A549 (cell line): ENCODE measurements at places on chromosomes 5 and 9.

- DNase-seq, result no peak
Observed at GRCh38 chr5:95668216-95668615, 14.6 kb downstream of the SPATA9 start.

- DNase-seq, result no peak
Observed at GRCh38 chr9:106954974-106955850, 92.2 kb downstream of the ZNF462 start.

DNA sequence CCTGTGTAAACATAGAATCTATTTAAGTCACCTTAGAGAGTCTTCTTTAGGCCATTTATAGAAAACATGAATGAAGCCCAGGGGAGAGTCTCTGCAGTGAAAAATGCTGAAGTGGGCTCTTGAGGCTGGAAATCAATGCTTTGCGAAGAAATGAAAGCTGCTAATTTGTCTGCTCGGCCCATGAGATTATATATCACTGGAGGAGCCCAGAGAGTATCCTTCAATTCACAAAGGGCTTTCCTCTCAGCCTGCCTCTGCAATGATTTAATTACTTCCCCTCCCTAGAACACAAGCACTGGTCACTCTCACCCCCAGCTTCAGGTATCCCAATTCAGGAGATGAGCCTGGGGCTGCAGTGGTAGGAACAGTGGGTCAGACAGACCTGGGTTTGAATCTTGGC lies 8.2 kb upstream of the DRD1 start:
- DNase-seq, result no peak

- no peak for DNase-seq
Observed at GRCh38 chr5:143790457-143791112, 21.4 kb upstream of the HMHB1 start.

DNA sequence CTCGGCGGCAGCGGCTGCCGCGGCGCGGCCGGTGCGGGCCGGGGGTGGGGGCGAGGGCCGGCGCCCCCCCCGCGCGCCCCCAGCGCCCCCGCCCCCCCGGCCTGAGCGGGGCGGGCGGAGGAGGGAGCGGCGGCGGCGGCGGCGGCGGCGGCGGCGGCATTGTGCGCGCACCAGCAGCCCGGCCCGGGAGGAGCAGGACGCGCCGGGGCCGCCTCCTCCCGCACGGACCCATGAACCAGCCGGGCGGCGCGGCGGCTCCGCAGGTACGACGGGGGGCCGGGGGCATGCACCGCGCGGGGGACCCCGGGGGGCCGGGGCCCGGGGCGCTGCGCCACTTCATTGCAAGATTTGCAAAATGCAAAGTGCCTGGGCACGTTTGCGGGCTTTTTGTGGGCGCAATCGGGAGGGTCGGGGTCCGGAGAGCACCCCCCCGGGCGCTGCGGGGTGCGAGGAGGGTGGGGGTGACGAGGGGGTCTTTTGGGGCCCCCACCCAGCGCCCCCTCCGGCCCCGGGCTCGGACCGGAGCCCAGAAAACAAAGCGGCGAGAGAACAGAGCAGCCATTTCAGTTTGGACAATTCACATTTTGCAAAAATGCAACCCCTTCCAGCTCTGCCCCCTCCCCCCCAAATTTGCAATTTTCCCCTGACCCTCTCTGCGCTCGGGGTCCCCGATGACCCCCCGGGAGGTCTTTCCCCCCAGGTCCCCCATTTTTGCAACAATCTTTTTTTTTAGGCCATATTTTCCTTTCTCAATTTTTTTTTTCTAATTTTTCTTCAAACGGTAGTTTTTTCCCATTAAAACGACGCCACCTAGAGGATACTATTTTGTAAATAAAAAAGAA lies at the start of gene ZNF618:
ZNF618 (plus strand) TSS at position 159 of the 842 bp plus-strand sequence; CDS start at position 231, 72 bp downstream.
- peak; percentile 29 for DNase-seq

DNA sequence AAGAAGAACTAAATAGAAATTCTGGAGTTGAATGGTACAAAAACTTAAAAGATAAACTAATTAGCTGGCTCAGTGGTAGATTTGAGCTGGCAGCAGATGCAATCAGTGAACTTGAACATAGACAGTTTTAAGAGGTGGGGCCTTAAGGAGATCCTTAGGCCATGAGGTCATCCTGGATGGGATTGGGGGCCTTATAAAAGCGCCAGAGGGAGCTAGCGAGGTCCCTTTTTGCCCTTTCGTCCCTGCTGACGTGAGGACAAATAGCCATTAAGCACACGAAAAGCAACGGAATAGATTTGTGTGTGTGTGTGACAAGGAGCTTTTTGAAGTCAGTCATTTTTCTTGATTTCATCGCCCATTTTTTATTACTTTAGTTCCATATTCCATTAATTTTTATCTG lies 83.3 kb downstream of the ZNF354C start:
- no peak for DNase-seq

DNA sequence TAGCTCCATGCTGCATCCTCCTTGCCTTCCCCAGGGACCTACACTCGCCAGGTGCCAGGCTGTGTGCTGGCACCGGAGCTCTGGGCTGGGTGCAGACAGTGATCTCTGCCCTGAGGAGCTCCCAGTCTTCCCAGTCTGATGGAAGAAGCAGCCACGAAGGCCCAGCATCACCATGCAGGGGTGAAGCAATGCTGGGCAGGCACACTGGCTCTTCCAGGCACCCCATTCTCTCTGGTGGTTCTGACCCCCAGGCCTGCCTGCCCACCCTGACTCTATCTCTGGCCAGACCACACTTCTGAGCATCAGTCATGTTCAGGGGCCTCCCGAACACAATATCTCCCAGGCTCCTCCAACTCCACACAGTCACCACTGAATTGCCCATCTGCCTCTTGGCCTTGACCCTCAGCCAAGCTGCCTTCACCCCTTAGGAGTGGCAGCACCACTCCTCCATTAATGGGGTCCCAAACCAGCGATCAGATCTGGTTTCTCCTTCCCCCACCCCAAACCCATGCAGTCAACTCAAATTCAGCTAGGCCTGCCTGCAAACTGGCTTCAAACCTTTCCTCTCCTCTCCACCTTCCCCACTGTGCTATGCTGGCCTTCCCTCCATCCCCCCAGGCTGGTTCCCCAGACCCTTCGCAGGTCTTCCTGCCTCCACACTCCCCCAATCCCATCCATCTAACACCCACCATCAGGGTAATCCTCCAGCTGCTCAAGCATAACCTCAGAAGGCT lies 102.7 kb upstream of the MVB12B start:
- no peak for DNase-seq

- no peak for DNase-seq
Observed at GRCh38 chr5:94347130-94347529, 271.3 kb downstream of the KIAA0825 start.

DNA sequence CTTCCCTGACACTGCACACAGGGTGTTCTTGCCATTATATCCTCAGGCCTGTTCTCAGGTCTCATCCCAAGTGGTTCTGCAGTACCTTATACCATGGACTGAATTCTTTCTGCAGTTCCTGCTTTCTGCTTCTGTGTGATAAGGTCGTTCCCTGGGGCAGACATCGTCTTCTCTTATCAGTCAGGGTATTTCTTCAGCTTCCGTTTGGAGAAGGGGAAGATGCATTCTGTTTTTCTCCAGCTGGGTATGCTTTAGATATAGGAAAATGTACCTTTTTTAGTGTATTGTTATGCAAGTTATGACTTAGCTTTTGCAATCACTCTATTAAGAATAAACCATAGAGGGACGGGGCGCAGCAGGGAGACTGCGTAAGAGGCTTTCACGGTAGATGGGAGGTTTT lies 31.1 kb downstream of the RALGPS1 start:
- no peak for DNase-seq

- no peak for DNase-seq
Observed at GRCh38 chr9:89466451-89467277, 31.2 kb downstream of the SEMA4D start.

DNA sequence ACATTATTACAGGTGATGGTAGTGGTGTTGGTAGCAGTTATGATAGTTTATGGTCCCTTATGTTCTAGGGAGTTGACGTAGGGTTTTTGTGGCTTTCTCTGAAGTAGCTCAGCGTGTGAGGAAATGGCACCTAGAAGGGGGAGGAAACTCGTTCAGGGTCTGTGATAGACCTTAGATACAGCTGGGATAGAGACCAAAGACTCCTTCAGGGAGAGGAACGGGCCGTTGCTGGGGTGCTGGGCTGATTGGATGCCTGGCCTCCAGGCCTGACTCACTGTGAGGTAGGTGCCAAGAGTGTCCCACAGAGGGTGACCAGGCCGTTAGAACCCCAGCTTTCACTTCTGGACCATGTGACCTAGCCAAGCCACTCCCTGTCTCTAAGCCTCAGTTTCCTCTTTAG lies 96.6 kb downstream of the DAB2IP start:
- no peak for DNase-seq

- no peak for DNase-seq
Observed at GRCh38 chr5:64315778-64316177, 150.1 kb downstream of the RNF180 start.

- no peak for DNase-seq
Observed at GRCh38 chr9:76642701-76643209, 121.5 kb upstream of the PCA3 start.

GRCh38 chr9:6096821-6097220 lies 81.4 kb upstream of the RANBP6 start:
- DNase-seq, result no peak

DNA sequence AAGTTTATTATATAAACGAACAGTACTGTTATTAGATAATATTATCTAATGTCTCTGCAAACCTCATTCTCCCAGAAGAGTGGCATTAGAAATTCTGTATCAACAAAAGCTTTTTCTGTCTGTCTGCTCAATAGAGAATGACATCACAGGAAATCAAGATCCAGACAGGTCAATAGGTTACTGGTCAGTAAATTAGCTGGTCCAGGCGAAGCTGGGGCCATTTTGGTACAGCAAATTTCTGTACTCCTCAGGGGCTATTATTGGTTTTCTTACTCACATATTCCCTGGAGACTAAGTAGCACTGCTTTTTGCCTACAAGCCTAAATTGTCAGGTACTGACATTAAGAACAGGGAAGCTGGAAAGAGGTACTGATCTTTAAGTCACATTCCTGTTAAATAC lies 80.5 kb downstream of the PLPP1 start:
- no peak for DNase-seq

DNA sequence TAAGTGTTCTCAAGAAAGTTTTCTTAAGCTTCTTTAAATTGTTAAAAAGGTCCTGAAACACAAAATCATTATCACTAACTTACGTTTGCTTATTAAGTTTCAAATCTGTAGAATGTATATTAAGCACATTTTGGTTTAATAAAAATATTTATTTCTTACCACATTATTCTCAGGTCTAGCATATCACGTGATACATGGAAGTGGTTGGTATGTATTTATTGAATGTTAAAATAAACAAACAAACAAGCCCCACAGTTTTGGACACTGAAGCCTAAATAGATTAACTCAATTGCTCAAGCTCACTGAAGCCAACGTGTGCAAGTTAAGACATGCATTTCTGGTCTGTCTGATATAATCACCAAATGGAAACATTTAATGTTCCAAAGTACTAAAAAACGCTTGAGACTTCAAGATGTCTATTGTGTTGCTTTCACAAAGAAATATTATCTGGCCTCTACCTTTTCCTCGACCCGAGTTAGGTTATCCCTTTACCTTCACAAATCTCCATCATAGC lies 1136.9 kb downstream of the TAF11L14 start:
- DNase-seq, result no peak

- no peak for DNase-seq
Observed at GRCh38 chr9:129762985-129763926, 10.4 kb upstream of the PTGES start.

DNA sequence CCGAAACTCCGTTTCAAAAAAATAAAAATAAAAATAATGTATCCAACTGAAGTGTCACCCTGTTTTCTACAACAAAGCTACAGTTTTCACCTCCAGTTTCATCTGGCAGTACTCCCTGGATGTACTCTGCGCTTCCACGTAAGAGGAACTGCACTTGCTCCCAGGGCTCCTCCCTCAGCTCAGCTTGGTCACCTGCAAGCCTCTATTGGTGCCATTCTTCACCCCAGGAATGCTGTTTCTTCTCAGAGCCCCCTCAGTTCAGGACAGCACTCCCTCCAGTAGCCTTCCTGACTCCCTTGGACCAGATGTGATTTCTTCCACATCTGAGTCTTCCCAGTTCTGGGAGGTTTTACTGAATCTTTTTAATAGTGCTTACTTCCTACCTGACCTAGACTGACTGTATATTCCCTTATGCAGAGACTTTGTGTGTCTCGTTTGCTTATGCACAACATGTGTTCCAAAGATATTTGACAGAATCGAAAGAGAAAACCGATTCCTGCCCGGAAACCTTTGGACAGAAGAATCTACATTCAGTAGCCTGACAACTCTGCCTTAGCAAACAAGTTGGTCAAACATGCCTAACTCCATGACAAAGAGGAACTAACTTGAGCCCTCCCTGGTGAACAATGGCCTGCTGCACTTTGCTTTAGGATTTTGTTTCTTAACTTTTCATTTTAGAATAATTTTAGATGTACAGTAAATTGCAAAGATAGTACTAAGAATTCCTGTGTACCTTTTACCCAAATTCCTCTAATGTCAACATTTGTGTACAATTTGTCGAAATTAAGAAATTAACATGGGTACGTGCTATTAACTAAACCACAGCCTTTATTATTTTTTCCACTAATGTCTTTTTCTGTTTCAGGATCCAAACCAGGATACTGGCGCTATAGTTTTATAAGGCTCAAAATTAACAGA lies 814 bp downstream of the CCDC125 start:
- DNase-seq, result no peak

GRCh38 chr5:106174903-106175302 lies 1495.8 kb downstream of the EFNA5 start:
- DNase-seq, result no peak

DNA sequence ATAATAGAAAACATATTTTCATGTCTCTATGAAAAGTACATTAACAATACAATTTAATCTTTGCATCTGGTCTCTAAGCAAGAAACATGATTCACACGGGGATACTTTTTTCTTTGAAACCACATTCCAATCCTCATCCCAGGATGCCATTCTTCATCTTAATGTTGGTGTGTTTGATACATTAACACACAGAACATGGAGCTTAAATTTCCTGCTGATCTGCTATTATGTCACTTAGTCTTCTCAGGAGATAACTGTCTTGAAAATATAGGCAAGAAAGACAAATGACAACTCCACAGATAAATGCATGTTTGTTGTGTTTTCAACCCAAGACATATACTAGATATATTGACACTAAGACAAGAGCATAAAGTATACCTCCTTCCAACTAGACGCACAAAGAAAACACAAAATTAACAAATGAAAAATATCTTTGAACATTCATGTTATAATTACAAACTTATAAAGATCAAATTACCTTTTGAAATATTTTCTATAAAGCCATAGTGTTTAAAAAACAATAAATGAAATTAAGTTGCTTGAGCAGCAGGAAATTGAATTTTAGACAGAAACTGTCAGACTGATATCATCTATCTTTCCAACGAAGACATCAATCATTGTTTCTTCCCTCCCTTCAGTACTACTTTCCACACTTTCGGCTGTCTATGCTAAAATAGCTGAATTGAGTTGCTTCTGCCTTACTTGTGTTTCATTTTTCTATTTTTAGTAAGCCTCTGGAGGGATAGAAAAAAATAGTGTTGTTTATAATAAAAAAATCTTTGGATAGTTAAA lies 1676.7 kb upstream of the CDH9 start:
- DNase-seq, result no peak
